Choroid plexus epithelial cell (primary cell): ENCODE measurements at places on chromosomes 6 and 20.

DNA sequence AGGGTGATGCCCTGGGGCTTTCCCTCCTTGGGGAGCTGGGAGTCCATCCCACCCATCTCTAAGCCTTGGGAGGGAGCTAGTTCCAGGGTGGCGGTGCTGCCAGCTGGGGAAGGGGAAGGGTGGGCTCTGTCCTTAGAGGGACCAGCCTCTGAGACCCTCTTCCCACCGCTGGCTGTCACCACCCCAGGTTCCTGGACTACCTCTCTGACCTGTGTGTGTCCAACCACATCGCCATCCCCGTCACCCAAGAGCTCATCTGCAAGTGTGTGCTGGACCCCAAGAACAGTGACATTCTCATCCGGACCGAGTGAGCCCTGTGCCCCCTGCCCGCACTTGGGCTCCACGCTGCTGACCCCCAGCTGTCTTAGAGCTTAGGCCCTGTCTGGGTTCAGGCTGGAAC lies 43.2 kb downstream of the UQCC2 start:
- DNase-seq: no peak

- no peak for DNase-seq
Observed at GRCh38 chr6:170368544-170368943, 62.0 kb downstream of the FAM120B start.

- no peak for DNase-seq
Observed at GRCh38 chr6:118641042-118641441, 10.3 kb downstream of the CEP85L start.

DNA sequence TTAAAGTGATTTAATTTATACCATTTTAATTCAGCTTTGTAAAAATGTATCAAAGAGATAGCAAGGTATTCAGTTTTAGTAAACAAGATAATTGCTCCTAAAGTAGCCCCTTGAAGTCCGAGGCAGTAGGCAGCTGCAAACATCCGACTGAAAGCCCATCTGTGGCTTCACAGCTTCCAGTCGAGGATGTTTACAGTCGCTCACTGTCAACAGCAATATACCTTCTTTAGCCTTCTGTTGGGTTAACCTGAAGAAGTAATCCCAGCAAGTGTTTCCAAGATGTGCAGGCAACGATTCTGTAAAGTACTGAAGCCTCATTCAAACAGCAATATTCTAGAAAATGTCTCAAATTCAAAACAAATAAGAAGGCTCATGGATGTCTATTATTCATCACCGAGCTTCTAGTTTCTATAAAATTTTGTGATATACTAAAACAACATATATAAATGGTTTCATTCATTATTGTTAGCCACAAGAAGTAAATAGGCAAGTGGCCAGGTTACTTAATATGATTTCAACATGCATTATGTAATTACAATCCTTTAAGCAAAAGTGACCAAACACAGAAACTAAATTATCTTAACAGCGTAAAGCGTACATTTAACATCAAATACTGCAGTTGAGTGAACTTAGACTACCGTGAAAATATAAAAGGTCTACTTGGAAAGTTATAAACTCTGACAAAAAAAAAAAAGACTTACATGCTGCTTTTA lies 115.0 kb downstream of the OGFRL1 start:
- DNase-seq: no peak

DNA sequence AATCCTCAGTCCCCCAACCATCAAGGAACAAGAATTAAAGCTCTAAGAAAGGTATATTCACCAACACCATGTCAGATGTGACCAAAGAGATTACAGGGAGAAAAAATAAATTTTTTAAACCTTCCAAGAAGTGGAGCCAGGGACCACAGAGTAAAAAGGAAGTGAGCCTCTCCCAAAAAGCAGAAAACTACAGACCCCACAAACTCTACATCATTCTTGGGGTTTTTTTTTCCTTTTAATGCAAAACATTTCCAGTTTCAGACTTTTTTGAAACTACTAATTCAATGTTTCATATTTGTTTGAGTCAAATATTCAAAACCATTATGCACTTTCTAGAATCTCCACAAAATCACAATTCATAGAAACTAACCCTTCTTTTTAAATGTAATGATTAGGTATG lies 6.8 kb upstream of the IL17F start:
- DNase-seq: no peak

GRCh38 chr6:39657355-39658135 lies 67.7 kb downstream of the KIF6 start:
- no peak for DNase-seq

DNA sequence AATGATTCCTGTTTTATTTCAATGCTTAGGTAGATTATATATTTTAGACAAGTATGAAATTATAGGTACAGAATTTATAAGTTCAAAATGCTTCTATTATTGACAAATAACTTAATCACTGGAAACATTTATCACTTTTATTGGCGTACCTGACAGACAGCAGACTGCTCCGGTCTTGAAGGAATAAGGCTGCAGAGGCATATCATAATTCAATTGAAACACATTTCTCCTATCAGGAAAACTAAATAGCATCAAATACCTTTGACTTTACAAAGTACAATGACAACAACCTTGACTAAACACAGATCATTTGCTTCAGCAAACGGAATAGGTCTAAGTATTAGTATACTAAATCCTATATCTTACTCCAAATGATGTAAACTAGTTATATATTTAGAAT lies 91.3 kb downstream of the GRIK2 start:
- DNase-seq: no peak

DNA sequence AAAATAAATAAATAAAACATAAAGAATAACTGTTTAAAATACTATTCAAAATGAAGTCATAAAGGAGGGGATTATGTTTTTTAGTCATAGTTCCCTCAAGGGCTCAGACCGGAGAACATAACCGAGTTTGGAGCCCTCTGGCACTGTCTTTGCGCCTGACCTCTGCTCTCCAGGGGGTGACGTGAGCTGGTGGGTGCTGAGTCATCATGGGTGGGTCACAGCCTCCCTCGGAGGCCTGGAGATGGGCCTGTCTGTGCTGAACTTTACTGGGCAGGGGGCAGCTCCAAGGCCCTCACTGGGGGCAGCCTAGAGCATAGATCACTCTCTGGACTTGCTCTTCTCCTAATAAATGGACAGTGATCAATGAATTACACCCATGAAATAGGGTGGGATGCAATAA lies 3.1 kb upstream of the MAVS start:
- DNase-seq: peak; percentile 76

GRCh38 chr6:13384966-13385365 lies 56.6 kb upstream of the TBC1D7 start:
- DNase-seq: no peak

DNA sequence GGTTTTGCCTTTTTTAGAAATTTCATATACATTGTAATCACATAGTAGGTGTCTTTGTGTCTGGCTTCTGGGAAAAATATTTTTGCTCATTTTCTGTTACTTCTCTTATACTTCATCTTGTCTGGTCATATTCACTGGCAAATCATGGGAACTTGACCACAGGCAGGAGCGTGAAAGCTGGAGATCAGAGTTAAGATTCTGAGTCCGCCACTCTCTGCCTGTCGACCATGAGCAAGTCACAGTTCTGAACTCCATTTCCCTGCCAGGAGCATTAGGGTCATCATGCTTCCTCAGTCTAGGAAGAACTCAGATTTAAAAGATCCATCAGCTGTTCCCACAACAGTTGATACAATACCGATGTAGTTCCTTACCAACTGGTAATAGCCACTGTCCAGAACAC lies 12.4 kb upstream of the SCGN start:
- DNase-seq: no peak

DNA sequence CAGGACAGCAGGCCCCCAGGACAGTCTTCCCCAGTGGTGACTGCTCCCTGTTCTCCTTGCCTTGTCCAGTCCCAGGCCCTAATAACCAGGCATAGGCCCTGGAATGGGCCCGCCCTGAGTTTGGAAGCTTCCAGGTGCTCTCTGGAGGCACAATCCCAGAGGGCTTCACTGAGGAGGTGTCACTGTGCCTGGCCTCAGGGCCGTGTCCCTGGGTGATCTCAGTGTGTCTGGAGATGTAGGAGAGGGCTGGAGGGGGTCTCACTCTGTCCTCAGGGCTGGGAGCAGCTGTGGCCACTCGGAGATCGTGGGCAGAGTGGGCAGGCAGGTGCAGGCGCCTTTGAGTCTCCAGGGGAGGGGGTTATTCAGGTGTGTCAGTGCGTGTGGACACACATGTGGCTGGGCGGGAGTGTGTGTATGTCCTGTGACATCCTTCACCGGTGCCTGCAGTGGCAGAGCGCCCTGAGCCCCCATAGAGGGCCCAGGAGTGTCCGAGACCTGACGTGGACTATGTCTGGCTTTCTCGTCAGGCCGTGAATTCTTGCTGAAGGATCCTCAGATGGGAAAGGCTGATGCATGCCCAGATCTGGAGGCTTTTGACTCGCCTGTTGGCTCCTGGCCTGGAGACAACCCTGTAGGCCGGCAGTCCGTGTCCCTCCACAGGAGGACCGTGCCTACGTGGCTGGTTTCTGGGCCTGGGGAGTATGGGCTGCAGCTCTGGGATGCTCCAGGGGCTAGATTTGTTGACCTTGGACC lies 5.5 kb upstream of the NPBWR2 start:
- no peak for DNase-seq

DNA sequence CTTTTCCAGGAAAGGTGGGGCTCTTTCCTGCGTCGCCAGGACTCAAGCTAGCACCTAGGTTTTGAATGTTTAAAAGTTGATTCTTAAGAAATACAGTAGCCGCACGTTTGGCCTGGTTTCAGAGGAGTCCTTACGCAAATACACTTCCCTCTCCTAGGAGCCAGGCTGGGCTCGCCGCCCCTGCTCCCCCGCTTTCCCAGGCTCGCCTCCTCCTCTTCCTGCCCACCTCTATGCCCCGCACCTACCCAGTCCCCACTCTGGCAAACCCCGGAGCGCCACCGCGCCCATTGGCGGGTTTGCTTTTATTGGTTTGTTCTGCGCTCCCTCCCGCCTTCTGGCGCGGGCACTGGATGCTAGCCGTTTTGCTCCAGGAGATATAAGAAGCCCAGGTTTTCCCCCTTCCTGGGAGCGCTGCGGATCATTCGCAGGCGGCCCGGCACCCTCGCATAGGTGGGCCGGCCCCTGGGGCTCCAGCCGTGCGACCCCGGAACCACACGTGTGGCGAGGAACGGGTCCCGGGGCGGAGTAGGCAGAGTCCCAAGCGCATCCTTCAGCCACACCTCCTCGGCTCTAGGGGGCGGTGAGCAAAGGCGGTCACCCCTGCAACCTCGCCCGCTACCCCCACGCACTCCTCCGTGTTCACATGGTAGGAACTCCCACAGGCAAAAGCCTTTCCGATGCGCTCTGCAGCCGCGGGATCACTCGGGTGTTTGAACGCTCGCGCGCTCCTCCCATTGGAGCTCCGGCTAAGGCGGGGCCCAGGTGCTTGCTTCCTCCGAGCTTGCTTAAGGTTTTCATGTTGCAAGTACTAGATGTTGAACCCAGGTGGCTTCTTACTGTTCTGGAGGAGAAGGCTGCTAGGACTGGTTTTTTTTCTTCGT lies 119.0 kb downstream of the RTN4IP1 start:
- peak; percentile 54 for DNase-seq

DNA sequence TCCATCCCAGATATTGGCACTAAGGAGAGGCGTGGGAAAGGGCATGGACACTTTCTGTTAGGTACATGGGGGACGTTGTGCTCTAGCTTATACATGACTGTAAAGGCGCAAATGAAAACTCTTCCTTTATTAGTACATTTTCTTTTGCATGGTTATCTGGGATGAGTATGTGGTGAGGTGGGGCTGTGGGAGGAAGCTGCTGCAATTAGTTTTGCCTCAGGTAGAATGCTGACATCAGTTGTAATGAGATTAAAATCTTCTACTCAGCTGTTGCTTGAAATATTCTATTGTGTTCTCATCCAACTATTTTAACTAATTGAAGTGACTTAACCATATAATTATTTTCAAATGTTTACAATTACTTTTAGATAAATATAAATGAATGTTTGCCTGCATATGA lies 218.3 kb upstream of the FLRT3 start:
- no peak for DNase-seq

- peak; percentile 19 for DNase-seq
Observed at GRCh38 chr6:24522228-24523176, 27.7 kb downstream of the ALDH5A1 start.

- DNase-seq: no peak
Observed at GRCh38 chr6:96391776-96392360, 129.7 kb upstream of the UFL1 start.

GRCh38 chr6:107806691-107807090 lies 17.4 kb downstream of the SCML4 start:
- DNase-seq: no peak

DNA sequence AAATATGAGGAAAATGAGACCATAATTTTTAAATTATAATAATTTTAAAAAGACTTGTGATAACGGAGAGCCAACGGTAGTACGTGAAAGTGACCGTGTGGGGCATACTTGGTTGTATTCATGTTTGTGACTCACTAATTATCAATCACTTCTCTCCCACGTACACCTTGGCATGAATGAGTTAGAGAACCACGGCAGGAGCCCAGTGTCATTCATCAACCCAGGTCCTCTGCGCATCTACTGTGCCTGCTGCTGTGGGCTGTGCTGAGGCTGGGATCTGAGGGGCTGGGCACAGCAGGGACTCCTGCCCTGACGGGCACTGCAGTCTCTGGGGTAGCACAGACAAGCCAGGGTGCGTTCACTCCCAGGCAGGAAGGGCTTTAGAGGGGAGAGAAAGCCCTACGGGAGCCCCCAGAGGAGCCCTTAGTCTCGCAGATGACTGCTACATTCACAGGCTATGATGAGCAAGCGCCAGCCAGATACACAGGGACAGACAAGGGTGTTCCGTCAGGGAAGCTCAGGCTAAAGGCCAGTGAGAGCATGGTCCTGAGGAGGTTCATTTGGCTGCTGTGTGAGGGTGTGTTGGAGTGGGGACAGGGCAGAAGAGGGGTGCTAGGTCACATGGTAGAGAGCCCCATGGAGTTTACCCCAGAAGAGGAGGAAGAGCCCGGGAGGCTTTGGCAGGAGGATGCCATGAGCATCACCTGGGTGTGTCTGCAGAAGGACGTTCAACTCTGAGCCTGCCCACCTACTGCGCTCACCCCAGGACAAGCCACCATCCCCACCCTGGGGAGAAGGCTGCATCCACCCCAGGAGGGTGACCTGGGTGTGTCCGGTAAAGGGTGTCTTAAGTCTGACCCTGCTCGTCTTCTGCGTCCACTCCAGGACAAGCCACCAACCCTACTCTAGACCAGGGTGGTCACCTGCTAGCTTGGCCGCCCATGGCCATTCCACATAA lies 8.2 kb upstream of the RPS6KA2 start:
- DNase-seq: no peak

DNA sequence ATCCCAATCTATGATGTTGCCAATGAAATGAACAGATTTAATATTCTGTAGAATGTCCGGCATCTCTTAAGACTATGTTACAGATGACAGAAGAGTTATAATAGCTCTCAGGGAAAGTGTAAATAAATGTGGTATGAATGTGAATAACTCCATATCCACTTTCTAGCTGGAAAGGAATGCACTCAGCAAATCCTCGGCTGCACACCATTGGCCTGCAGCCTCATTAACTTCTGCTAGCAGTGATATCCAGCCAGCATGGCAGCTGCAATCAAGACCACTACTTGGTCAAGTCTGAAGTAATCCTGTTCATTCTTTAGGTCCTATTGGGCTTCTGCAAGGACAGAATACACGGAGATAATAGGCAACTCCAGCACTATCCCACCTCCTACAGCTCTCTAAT lies 17.3 kb upstream of the MICA start:
- no peak for DNase-seq
